ENCODE measurements at places on chromosomes 5 and 9. TPM values are rescaled to one million over a fixed set of nuclear protein-coding genes. Genes with fewer than 3 reads are reported as not detected.

DNA sequence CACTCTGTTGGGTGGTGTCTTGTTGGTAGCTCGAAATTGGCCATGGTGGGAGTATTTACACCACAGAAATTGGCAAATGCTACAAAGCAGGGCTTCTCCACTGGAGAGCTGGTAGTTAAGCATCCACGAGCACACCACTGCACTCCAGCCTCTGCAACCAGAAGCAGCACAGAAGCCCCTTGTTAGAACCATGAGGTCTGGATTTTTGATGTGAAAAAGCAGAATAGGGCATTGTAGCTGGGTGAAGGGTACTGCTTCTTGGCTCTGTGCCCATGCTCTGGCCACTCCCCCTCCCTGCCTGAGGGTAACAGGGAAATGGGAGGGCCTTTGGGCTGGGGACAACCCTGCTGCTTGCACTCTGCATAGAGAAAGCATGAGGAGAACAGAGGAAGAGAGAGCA, 81.2 kb upstream of the UBTD2 start:
- no peak for DNase-seq

- DNase-seq = peak; percentile 82
Observed at GRCh38 chr5:147216552-147217154, 18.2 kb upstream of the STK32A start.

DNA sequence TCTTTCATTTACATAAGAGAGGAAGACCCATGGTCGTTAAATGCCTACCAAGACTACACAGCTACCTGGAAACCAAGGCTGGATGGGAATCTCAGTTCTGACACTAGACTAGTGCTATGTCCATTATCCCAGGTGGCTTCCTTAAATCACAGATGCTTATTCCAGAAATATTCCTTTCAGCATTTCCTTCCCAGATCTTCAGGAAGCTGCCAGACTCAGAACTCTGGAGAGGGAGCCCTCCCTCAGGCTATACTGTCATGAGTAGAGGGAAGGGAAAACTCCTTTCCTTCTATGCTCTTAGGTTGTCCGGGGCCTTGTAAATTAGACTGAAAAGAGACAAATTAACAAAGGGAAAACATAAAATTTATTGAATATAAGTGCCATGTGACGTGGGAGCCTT, 20.8 kb downstream of the FREM1 start:
- DNase-seq = no peak

DNA sequence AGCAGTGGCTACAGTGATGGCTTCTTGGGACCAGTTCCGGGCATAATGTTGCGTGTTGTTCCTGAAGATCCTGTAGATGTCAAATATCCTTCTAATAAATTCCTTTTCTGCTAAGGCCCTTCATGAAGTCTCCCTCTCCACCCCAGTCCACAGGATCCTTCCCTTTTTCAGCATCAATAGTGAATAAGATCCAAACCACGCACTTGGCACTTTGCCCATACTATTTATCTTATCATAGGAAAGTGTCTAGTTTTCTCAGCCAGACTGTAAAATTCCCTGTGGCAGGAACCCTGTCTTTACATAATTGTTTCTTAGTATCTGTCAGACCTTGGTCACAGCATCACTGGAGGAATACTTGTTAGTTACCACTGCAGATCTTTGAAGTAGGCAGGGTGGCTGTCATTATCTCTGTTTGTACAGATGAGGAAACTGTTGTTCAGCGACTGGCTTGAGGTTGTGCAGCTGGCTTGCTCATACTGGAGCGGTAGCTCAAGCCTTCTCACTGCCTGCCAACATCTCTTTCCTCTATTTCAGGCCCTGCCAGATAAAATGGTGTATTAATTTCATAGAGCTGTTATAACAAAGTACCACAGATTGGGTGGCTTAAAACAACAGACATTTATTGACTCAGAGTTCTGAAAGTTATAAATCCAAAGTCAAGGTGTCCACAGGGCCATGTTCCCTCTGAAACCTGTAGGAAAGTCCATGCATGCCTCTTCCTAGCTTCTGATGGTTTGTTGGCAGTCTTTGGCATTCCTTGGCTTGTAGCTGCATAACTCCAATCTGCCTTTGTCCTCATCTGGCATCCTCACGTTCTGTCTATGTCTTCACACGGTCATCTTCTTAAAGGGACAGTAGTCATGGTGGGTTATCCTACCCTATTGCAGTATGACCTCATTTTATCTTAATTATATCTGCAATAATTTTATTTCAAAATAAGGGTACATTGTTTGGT, 33.5 kb upstream of the APC start:
- DNase-seq = no peak

- DNase-seq = no peak
Observed at GRCh38 chr5:167880420-167880819, 411.0 kb upstream of the WWC1 start.

- DNase-seq = peak; percentile 63
Observed at GRCh38 chr5:61603211-61603908, 271.3 kb downstream of the ZSWIM6 start.

DNA sequence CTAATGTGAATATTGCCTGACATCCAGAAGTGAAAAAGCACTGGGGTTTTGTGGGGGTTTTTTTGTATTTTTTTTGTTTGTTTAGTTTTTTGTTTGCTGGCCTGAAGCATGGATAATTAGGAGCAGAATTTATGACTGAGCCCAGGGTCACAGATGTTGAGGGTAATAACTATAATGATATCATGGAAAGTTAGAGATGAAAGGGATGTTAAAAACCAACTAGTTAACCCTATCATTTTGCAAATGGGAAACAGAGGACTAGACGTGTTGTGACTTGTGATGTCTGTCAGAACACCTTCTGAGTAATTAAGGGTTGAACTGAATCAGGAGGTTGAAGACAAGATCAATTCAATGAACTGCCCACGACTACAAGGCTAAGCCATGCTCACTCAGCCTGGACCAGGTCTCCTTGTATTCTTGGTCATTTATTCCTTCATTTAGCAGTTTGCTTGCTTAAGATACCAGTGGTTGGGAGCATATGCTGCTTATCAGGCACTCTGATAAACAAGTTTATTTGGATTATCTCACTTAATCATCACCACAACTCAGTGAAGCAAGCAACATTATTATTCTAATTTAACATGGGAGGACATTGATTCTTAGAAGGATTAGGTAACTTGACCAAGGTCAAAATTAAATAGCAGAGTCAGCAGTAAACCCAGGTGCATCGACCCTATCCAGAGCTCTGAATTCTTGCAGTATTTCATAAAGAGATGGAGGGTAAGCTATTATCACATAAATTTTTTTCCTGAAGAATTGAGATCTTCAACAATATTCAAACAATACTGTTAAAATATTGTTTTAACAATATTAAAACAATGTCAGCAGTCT, 75.7 kb upstream of the PIK3R1 start:
- DNase-seq = no peak

- DNase-seq = no peak
Observed at GRCh38 chr5:33501899-33502298, 61.1 kb downstream of the TARS1 start.

DNA sequence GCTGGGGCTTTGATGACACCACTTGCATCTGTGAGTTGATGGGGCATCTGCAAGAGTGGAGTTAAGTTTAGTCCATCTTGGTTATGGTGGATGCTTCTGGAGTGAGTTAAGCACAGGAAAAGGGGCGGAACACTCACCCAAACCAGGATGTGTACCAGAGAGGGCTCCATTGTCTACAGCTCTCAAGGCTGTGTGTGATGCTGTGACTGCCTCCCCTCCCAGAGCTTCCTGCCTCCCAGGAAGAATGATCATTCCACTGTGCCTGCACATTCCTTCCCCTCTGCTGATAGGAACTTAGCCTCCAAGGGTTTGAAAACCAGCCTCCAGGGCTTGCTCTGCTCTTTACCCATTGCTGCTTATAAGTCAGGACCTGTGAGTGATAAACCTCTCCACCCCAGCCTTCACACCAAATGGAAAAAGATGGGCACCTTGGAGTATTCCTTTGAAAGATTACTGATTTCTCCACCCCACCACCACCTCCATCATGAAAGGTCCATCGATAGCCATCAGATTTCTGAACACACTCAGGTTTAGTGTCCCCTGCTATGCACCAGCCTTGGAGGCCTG, 160.1 kb upstream of the SPRY4 start:
- DNase-seq = no peak

EGFLAM gene
- total RNA-seq = 8.8 TPM

CLIC3 gene
- total RNA-seq = 0.43 TPM
